ENCODE measurements at places on chromosomes 1 and 21. TPM values are rescaled to one million over a fixed set of nuclear protein-coding genes. Genes with fewer than 3 reads are reported as not detected.

Gene LCE3D
- total RNA-seq: not detected

Gene KIF2C
- 2.2 TPM for total RNA-seq

Gene APOBEC4
- total RNA-seq: not detected

Gene ZSWIM5
- total RNA-seq: 1.3 TPM

Gene TAS1R1
- total RNA-seq: not detected

Gene C1orf115
- 0.50 TPM for total RNA-seq

Gene MARK1
- 0.17 TPM for total RNA-seq

Gene PDZK1IP1
- not detected for total RNA-seq

Gene RGS7
- 1.9 TPM for total RNA-seq

Gene GBP6
- total RNA-seq: 0.15 TPM

Gene SYT14
- total RNA-seq: 8.1 TPM

Gene GUCA2A
- not detected for total RNA-seq

Gene TRIM67
- not detected for total RNA-seq

Gene SLC5A9
- total RNA-seq: not detected

Gene ANKRD35
- total RNA-seq: 5.5 TPM

Gene CELA2A
- not detected for total RNA-seq

Gene NBPF15
- 50.4 TPM for total RNA-seq

Gene PDZK1
- total RNA-seq: 1.3 TPM

Gene SIM2
- total RNA-seq: not detected

Gene ADAMTSL4
- 21.5 TPM for total RNA-seq

Gene LCE1B
- not detected for total RNA-seq

Gene FCGR2B
- 0.15 TPM for total RNA-seq
